ENCODE measurements at places on chromosomes 2 and 18.

DNA sequence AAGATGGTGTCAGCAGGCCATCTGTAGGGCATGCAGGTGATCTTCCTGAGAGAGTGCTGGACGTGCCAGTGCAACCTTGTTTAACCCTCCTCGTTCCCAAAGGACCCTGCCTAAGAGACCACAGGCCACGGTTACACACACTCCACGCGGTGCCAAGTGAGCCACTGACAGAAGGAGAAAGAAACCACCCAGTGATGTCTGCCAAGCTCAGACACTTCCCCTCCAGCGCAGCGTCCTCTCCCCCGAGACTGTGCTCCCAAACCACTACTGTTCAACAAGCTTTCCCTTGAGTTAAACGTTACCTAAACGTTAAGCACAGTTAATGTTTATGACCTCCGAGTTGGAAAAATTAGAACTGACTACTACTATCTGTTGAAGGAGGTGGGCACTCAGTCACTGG lies 119.1 kb upstream of the NCK2 start:
- no peak for DNase-seq

GRCh38 chr2:70357684-70358071 lies 55.8 kb upstream of the FAM136A start:
- no peak for DNase-seq

DNA sequence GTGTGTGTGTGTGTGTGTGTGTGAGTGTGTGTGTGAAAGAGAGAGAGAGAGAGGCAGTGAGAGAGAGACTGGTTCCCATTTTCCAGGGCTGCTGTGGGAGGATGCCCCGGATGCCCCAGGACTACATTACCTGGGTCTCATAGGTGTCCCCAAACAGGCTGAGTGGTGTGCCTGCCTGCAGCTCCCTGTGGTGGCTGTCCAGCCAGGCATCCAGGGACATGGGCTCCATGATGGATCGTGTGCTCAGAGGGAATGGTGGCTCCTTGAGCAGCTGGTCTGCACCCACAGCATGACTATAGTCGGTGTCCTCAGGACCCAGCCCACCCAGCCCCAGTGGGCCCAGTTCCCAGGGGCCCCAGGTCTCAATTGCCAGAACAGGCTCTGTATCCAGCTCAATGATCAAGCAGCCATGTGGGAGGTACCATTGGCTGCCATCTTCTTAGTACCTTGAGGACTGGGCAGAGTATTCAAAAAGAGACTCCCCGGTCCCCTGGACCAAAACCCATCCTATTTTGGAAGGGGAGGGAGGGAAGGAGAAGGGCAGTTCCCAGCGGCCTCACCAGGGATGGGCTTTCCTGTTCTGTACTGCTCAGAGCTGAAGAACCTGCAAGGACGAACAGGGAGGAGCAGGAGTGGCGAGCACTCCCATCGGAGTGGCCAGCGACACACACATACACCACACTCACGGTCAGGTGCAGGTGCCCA lies 5.8 kb upstream of the OXER1 start:
- no peak for DNase-seq

GRCh38 chr2:104056451-104056850 lies 797.5 kb upstream of the POU3F3 start:
- peak; percentile 40 for DNase-seq

DNA sequence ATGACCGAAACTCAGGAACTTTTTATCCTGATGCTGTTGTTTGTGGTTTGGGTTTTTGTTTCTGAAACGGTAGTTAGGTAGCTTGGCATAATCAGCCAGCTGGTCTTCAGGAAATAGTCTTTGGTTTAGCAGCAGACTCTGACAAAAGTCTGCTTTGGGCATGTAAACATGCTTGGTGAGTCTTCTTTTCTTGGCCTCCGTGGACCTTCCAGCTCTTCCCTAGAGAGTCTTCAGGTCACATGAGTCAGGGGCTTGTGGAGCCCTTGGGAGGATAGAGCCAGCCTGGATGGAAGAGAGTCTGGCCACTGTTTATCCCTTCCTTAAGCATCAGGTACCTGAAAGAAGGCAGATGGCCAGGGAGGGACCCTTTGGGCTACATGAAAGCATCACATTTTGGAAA lies 154.5 kb downstream of the MGAT5 start:
- DNase-seq = no peak

GRCh38 chr18:37612524-37613252 lies 47.1 kb upstream of the CELF4 start:
- DNase-seq = no peak

DNA sequence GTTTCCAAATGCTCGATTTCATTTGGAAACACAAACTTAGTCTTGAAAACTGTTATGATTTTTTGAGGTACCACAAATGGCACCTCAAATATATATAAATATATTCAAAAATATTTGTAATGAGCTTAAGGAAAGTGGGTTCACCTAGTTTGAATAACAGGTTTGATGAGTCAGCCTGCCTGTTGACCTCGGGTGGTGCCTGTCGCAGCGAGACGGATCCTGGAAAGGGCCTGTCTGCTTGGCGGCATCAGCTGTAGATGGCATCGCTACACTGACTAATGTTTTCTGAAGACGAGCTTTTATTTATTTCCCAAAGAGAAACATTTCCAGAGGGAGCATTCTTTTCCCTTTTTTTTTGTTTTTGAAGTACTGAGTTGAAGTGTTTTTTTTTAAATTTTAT lies 6.9 kb downstream of the ALLC start:
- peak; percentile 24 for DNase-seq

DNA sequence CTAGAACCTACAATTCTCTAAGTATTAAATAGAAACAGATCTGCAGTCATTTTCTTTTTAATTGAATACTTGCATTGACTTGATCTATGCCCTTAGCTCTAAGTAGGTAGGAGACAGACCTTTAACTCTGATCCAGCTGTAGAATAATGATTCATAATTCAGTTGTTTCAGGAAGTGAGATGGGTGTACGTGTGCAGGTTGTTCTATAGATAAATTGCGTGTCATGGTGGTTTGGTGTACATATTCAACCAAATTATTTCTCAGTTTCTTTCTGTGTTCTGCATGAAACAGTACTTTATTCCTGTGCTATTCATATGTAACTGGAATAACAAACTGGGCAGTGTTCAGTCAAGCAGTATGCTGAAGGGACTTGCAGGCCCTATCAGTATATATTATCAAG lies 34.3 kb upstream of the CD226 start:
- DNase-seq = no peak

DNA sequence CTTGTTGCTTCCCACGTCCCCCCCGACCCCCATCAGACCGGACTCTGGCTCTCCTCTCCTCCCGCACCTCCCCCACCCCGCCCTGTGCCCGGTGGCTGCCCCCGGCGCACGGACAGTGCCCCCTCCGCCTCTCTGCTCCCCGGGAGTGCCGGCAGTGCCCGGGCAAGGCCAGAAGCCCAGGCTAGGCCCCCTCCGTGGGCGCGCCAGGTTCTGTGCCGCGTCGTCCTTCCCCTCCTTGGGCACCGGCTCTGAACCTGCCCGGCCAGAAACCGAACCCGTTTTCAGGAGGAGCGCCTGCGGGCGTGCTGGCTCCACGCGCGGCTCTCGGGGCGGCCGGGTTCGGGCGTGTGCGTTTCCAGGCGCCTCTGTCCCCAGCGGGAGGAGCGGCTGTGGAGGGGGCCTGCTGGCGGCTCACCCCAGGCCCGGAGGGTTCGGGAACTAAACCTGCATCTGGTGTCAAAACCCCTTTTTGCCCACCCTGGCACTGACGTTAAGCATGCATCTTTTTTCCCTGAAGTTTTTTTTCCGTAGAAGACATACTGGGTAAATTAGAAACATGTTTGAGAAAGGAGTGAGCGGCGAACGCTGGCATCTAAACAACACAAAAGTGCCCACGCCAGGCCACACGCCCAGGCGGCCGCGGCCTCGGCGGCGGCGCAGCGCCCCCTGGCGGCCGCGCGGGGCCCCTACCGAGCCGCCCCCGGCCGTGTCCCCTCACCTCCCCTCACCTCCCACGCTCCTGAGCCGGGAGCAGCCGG lies 123.9 kb upstream of the SLC1A4 start:
- peak; percentile 84 for DNase-seq

GRCh38 chr2:41829052-41829451 lies 218.8 kb upstream of the PKDCC start:
- no peak for DNase-seq

DNA sequence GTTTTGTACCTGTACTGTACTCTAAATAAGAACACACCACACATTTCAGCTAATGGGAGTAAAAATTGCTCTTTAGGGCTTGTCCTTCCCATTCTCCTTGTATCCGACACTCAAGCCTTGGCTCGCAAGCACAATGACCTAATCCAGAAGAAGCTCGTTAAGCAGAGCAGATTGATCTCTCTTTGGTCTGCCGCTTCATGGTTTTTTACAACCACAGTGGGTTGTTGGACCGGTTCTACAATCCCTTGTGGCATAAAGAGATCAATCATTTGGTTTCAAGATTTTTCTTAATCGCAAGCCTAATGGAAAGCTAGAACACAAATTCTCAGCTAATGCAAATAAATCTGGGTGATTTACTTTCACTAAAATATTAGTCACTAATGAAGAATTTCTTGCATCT lies 662.1 kb downstream of the LRP1B start:
- DNase-seq = no peak

- peak; percentile 77 for DNase-seq
Measured at GRCh38 chr2:48545244-48545643, 15.3 kb downstream of the STON1 start.

GRCh38 chr18:75070625-75071483 lies 138.1 kb downstream of the PTGR3 start:
- peak; percentile 56 for DNase-seq

DNA sequence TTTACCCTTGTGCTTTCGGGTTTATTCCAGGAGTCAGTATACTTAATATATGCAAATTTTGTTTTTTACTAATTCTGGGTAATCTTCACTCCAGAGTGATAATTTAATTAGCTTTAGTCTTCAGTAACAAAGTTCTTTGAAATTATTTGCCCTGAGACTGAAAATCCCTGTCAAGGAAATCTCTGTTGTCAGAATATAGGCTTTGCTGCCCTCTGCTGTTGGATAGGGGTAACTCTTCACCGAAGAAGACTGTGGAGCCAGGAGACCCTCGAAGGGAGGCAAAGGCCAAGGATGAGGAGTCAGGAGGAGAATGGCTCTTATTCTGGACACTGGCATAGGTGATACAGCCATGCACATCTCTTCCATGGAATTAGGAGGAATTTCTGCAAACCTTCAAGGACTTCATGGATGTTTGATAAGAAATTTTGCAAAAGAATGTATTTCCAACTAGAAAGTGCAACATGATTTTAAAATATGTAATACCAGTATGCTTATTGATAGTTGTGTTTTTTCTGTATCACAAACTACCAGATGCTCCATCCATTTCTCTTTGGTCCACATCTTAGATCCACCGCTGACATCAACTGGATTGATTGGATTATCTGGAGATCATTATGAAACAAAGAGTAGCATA lies 182.3 kb downstream of the RDH14 start:
- peak; percentile 73 for DNase-seq

- DNase-seq = no peak
Measured at GRCh38 chr2:65939687-65940086, 495.2 kb upstream of the MEIS1 start.

GRCh38 chr2:120349440-120349921 lies 3.5 kb downstream of the INHBB start:
- no peak for DNase-seq

GRCh38 chr2:36659218-36659617 lies 37.3 kb upstream of the VIT start:
- no peak for DNase-seq

- no peak for DNase-seq
Measured at GRCh38 chr18:9658087-9658641, 43.8 kb upstream of the PPP4R1 start.

DNA sequence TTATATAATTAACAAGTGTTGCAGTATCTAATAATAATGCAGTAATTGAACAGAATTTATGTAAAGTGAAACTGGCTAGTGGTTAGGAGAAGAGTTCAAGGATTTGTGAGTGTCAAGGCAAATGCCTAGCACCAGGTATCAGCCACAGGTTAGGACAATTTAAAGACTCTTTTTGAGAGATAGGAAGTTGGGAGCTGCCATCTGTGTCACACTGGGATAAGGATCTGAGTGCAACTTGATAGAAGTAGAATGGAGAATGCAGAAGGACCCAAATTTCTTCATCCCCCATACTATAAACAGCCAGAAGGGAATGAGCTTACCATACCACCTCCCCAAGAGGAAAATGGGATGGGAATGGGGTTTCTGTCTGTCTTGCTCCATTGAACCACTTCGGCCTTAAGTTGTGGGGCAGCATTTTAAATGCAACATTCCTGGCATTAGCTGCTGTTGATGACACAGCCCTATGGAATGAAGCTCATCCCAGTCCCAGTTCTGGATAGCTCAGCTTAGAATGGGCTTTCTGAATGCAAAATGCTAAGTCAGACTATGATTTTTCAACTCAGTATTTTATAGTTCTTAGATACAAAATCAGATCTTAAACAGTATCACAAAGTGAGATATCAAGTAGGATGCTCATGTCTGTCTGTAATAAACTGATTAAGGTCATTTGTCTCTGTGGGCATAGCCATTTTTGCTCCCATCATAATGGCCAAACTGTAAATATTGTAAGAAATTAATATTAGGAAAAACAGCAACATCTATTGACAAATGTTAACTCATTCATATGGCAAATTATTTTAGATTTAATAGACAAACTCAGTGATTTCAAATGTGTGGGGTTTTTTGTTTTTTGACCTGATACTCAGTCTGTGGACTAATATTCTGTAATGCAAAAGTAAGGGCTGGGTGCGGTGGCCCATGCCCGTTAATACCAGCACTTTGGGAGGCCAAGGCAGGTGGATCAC lies 44.0 kb downstream of the GPR155 start:
- DNase-seq = peak; percentile 48

- DNase-seq = no peak
Measured at GRCh38 chr18:2526329-2526728, 45.0 kb downstream of the METTL4 start.

DNA sequence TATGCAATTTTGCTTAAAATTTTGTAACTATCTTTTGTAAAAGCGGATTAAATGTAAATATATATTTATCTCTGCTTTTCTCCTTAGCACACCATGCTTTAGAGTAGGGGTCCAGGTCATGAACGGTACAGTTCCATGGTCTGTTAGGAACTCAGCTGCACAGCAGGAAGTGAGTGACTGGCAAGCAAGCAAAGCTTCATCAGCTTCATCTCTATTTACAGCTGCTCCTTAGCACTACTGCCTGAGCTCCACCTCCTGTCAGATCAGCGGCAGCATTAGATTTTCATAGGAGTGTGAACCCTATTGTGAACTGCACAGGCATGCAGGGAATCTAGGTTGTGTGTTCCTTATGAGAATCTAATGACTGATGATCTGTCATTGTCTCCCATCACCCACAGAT lies 959.0 kb upstream of the SLC39A10 start:
- DNase-seq = no peak

DNA sequence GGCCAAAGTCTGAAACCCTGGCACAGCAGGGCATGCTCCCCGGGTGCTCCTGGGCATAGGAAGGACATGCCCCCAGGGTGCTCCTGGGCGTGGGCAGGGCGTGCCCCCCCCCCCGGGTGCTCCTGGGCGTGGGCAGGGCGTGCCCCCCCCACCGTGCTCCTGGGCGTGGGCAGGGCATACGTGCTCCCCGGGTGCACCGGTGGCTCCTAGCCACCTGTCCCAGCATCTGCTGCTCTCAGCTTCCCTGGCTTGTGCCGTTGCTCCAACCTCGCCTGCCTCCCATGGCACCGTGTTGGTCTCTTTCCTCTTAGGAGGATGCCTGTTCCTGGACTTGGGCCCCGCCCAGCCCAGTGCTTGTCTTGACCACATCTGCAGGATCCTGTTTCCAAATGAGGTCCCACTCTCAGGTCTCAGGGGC lies 95.6 kb upstream of the CTDP1 start:
- DNase-seq = peak; percentile 38
